ENCODE measurements at places on chromosomes 5 and 9. TPM values are rescaled to one million over a fixed set of nuclear protein-coding genes. Genes with fewer than 3 reads are reported as not detected.

RAB14 gene
- 49.8 TPM for total RNA-seq

IL7R gene
- total RNA-seq, result 860 TPM

GRCh38 chr9:120465685-120466407 is 114.1 kb downstream of the CDK5RAP2 start:
- no peak for DNase-seq

GRCh38 chr5:7813576-7813975 is 37.4 kb downstream of the CFAP90 start:
- no peak for DNase-seq

NAIP gene
- total RNA-seq, result 24.1 TPM
